ENCODE measurements at places on chromosomes 12 and 14.

DNA sequence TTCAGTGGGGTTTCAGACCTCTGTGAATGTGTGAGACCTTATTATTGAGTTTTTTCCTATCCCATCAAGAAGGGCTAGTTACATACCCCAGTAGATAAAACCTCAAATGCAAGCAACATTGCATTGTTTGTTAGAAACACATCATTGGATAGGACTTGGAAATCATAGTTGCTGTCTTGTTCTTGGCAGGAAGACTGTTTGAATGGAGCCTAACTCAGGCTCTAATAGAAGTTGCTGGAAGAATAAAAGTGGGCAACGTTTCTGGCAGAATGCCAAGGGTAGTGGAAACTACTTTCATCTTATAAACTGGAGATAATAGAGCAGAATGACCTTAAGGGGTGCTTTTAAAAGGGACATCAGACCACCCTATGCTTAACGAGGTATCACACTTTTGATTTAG is 9.9 kb upstream of the PTHLH start:
- no peak for DNase-seq

DNA sequence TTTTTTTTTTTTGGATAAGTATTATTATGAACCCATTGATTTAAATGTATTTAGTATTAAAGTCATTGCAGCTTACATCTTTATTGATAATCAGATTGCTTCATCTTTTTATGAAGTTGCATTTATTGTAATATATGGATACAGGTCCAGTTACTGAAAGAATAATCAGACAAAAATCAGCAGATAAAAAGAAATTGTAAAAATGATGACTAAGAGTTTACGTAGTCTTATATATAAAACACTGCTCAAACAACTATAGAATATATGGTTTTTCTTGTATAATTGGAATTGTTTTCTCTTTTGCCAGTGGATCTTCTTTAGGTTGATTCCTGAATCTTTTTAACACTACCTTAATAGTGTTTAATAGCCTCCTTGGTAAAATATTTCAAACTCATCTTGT is 378.3 kb downstream of the DUSP6 start:
- DNase-seq = no peak

DNA sequence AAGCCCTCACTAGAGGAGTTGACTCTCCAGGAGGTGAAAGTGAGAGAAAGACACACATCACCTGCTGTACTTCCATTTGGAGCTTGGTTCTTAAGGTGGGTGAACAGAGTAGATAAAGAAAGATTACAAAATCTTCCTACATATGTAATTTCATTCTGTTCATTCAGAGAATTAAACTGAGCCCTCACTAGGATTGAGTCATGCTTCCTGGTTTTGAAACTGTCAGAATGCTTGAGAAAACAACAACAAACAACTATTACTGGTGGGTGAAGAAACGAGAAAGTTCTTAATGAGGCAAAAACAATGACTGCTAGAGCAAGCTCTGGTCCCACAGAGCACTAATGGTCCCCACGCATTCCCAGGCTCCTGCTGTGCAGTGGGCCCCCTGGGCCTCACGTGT is 841.7 kb downstream of the VRK1 start:
- DNase-seq = no peak

- no peak for DNase-seq
Measured at GRCh38 chr12:4719821-4720636, at the start of gene GALNT8. Gene GALNT8 (plus strand): TSS chr12:4720400. CDS start chr12:4720678, 278 bp downstream.

- DNase-seq = peak; percentile 13
Measured at GRCh38 chr14:101027291-101027690, 123.8 kb upstream of the RTL1 start.

- DNase-seq = no peak
Measured at GRCh38 chr12:47855502-47855901, 35.8 kb upstream of the HDAC7 start.

DNA sequence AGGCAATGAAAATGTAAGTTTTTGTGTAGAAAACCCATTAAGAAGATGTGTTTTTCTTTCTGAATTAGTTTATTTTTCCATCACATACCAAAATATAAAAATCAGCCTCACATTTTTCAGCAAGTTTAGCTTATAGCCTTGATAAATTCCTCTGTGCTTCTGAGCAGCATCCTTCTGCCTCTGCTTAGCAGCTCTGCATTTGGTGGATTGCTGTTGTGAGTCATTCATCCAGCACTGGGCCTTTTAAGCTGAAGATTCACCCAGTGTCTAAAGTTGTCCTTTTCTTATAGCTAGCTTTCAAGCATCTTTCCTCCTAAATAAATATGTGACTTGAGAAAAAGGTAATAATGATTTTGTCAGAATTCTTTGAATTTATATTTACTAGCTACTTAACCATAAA is 206.1 kb downstream of the PCNX1 start:
- no peak for DNase-seq

DNA sequence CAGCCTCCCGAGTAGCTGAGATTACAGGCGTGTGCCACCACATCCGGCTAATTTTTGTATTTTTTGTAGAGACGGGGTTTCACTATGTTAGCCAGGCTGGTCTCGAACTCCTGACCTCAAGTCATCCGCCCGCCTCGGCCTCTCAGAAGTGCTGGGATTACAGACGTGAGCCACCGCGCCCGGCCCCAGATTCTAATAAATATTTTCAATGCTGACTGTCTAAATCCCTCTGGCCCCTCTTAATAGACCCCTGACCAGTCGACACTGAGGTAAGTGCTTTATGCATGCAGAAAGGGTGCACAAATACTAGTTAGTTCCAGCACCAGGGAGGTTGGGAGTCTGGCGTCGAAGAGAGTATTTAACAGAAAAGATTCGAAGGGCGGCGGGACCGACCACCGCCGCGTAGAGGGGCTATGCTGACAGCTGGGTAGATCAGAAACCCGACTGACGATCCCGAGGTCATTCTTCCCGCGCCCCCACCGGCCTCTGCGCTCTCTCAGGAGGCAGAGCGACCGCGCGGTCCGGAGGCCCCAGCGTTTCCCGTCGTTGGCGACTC is 1.1 kb upstream of the SPATS2 start:
- DNase-seq = no peak

- DNase-seq = peak; percentile 45
Measured at GRCh38 chr12:130966443-130967030, 12.8 kb downstream of the ADGRD1 start.

DNA sequence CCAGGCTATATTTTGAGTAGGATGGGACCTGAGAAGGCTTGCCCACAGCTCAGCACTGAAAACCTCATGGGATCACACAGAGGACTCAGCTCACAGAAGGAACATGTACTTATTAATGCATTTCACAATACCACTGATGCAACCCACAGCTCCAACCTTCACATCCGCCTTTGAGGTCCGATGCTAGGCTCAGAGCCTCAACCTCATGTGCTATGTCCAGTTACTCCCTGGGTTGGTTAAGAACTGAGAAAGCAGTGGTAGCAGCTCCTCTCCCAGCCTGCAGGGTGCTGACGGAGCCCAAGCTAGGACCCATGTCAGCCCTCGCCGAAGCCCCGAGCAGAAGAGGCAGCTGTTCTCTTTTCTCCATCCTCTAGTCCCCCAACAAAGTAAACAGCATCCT is 52.9 kb downstream of the SPTB start:
- no peak for DNase-seq

DNA sequence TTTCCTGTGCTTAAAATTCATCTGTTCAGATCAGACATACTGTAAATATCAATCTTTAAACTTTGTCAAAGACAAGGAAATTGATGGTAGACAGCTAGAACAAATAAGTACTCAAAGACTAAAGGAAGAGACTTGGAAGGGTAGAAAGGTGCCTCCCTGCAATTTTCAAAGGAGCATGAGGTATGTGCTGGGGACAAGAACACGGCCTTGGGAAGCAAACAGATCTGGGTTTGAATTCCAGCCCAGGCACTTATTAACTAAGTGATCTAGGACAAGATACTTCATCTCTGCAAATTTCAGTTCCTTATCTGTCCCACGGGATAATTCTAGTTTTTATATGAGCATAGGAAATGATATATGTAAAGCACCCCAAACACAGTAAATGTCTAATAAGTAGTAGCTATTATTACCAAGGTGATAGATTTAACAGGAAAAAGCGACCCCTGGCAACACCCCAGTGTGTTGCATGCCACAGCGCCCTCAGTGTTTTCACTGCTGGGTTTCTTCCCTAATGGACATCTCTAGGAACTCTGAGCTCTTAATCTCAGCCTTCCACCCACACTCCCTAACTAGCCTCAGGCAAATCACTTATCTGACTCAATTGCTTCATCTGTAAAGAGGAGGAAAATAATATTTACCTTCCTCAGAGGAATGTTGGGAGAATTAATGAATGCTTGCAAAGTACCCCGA is 44.7 kb upstream of the BMP4 start:
- no peak for DNase-seq

DNA sequence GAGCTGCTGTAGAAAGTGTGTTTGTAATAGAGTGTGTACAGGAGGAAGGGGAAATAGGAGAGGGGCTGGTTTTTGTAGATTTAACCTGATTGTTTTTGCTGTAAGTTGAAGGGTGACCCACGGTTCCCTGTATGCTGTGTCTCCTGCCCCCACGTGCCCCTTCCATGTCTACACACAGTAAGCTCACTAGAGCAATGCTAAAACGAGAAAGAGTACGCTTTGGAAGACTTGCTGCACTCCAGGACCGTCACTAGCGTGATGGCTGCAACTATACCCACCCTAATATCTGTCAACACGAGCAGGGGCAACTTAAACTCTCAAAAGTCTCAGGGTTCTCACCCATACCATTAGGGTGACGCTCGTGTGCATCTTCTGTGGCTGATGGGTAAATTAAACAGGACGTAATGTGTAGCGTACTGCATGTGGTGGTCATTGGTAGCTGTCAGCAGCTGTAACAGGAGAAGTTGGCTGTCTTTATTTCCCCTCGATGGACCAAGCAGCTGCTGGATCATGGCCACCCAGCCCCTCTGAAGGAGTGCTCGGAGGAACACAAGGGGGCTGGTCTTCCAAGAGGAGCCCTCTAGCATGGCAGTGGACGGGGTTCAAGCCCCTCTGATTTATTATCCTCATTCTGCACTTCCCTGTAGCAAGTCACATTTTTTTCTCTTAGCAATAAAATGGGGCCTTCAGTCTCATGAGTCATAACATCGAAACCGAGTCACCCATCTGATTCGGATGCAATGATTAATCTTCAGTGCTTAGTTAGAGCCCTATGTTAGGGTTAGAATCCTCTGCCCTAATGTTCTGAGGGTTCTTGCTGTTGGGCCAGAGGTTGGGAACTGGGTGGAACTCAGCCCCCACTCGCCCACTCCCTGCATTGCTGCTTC is 14.0 kb downstream of the CCND2 start:
- DNase-seq = peak; percentile 31

DNA sequence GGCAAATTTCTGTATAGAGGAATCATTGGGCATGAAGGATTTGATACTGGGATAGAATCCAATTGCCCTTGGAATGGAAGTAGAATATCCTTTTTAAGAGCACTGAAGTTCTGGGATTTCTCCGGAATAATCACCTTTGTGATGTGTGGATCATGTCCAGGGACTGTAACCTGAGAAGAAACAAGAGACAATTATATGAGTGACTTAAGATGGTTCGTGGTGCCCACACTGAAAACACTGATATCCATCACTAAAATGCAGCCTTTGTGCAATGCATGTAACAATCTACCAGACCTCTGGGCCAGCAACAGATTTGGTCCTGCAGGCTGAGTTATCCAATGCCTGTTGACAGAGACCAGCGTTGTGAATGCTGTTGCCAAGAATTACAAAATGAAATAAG is 48.5 kb downstream of the MDM2 start:
- DNase-seq = no peak

DNA sequence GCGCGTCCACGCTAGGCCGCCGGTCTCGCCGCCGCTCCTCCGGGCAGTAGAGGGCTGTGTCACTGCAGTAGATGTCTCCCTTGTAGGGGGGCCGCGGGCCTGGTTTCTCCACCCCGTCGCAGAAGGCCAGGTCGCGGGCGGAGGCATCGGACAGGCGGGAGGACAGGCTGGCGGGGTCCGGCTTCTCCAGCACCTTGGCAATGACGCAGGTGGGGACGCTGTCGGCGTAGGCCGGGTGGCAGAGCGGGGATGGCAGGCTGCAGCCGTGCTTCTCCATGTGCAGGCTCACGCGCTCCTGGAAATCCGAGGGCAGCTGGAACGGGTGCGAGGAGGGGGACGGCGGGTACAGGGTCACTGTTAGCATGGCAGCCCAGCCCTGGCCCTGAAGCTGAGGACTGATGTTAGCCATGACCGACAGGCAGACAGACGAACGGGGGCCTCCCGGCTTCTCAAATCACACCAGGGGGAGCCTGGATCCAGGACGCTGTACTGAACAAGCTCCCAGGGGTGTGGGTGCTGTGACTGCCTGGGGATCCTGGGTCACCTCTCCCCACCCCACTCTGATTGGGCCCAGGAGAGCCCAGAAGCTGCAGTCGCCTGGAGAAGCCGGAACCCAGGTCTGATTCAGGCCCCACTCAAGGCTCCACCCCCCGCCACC is 48.1 kb downstream of the BEGAIN start:
- DNase-seq = peak; percentile 66

- DNase-seq = no peak
Measured at GRCh38 chr14:73785336-73785833, 66.2 kb upstream of the PTGR2 start.

DNA sequence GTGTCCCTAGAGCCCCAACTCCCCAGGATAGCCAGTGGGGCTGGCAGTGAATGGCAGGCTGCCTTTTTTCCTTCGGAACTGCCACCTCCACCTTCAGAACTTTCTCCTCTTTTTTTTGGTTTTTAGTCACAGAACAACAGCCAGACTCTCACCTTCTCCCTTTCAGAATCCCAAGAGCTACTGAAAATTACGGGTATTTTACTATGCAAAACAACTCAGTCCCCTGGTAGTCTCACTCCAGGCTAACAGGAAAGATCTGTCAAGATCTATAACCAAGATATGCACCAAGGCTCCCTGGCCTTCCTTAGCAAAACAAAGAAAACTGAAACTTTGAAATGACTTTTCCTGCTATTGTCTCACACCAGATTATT is 12.5 kb downstream of the PLEKHG6 start:
- DNase-seq = no peak

- DNase-seq = no peak
Measured at GRCh38 chr14:93094121-93094918, 21.4 kb downstream of the ITPK1 start.

DNA sequence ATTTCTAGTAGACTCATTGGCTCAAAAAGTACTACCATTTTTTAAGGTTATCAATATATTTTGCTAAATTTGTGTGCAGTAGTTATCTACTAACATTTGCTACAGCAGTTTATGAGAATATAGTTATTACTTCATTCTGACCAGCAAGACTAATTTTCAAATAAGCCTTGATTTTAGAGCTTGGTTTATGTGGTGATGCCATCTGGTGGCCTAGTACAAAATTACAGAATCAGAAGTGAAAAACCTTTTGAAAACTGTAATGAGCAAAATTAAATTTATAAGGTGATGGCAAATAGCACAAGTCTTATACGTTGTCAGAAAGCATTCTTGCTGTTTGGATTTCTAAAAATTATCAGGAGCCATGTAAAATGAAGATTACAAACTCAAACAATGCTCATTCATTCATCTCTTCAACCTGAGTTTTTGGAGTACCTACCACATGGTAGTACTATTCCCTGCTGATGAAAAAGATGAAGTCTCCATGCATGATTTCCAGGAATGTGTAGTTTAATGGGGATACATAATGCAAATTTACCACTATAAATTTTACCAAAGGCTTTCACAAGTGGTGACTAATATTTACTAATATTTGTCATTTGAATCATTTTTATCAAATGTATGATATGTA is 51.0 kb downstream of the MAGOHB start:
- no peak for DNase-seq

- no peak for DNase-seq
Measured at GRCh38 chr12:98750511-98750910, 105.4 kb downstream of the APAF1 start.

All from sciatic nerve (tissue), 2 donors.